ENCODE measurements at places on chromosomes 12 and 14.
A peak's percentile ranks its signal among the peaks of the same experiment; 100 is the strongest.

GRCh38 chr12:47767216-47767724 lies 5.8 kb upstream of the SLC48A1 start:
- peak; percentile 55 for DNase-seq

GRCh38 chr12:25757037-25757665 lies 201.3 kb upstream of the RASSF8 start:
- DNase-seq: no peak

DNA sequence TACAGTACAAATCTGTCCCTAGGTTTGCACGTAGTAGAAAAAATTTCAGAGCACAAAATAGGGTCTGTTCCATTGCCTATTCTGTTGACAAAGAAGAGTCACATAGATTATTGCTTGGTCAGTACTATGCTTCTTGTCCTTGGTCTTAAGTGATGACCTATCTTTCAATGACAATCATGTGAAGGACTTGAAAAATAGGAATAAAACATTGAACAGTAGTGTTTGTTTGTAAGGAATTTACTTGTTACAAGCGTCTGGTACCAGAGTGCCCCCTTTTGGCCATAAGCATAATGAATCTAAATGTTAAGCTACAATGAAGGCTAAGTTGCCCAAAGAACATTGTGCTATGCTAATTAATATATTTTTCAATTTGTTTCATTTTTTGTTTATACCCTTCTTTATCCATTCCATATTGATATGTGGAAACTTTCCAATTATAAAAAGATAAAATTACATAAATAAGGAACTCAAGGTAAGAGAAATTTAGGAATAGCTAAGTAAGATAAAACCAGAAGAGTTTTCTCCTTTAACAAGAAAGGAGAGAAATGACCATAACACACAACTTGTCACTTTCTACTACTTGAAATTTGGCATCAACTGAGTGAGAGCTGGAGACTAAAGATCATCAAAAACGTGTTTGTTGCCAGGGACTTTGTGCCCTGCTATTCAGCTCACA lies 204.7 kb downstream of the EPS8 start:
- DNase-seq: peak; percentile 68

DNA sequence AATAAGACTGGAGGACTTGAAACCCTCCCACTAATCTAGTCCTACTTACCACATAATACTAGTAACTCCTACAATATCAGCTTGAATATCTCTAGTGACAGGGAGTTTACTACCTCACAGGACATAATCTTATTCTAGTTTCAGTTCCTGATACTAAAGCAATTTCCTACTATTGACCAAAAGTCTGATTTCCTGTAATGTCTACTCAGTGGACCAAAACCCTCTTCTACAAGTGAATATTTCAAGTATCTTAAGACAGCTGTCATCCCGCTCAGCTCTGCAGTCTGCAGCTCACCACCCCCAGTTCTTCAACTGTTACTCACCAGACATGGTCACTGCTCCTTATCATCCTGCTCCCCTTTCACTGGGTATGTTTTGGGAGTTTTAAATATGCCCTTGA lies 70.8 kb upstream of the TMCC3 start:
- no peak for DNase-seq

GRCh38 chr14:97390096-97390724 lies 593.0 kb downstream of the VRK1 start:
- no peak for DNase-seq

GRCh38 chr14:99268810-99269707 lies 2.9 kb downstream of the BCL11B start:
- DNase-seq: no peak

GRCh38 chr14:99664937-99665273 lies 19.2 kb upstream of the CYP46A1 start:
- DNase-seq: no peak
